ENCODE measurements at places on chromosomes 6 and 20. TPM values are rescaled to one million over a fixed set of nuclear protein-coding genes. Genes with fewer than 3 reads are reported as not detected.
A peak's percentile ranks its signal among the peaks of the same experiment; 100 is the strongest.

GRCh38 chr6:123925350-123925749 lies 121.7 kb downstream of the NKAIN2 start:
- DNase-seq, result no peak

DNA sequence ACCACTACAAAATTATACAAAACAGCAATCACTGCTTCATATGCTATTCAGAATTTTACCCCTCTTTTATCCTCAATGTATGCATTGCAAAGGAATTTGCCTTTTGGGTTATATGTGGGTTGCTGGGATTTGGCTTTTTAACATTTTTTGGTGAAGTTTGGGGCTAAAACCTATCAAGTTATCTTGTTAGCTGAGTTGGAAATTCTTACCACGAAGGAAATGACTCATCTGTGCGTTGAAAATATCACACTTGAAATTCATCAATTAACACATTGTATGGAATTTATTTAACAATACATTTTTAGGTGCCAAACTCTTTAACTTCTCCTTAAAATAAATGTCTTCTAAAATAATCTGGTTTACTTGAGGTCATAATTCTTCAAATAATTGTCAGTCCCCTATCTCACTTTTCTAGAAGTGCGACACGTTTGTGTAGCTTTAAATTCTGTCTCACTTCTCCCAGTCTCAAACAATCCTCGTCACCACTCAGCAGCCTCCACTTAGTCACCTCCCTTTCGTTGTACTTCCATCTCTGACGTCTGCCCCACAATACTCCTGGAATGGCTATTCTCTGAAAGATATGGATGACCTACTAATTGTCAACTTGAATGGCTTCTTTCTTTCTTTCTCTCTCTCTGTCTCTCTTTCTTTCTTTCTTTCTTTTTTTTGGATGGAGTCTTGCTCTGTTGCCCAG lies 88.5 kb downstream of the PHACTR1 start:
- DNase-seq, result no peak

DNA sequence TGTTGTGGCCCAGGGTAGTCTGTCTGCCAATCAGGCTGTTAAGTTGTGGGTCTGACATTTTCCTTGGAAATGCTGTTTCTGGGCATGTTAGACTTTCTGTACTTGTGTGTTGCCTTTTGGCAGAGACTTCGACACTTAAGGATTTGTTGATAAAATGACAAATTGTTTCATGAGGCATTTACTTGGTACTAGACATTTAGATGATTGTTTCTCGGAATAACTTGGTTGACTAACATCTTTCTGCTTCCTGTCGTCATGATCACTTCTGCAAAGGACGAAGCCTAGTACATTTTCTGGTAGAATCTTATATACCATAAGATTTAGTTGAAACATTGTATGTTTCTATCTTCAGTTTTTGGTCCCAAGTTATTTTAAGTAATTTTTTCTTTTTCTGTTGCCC lies 34.1 kb downstream of the UTRN start:
- DNase-seq, result no peak

Gene GPR63
- 1.1 TPM for total RNA-seq

Gene GSTA5
- not detected for total RNA-seq

DNA sequence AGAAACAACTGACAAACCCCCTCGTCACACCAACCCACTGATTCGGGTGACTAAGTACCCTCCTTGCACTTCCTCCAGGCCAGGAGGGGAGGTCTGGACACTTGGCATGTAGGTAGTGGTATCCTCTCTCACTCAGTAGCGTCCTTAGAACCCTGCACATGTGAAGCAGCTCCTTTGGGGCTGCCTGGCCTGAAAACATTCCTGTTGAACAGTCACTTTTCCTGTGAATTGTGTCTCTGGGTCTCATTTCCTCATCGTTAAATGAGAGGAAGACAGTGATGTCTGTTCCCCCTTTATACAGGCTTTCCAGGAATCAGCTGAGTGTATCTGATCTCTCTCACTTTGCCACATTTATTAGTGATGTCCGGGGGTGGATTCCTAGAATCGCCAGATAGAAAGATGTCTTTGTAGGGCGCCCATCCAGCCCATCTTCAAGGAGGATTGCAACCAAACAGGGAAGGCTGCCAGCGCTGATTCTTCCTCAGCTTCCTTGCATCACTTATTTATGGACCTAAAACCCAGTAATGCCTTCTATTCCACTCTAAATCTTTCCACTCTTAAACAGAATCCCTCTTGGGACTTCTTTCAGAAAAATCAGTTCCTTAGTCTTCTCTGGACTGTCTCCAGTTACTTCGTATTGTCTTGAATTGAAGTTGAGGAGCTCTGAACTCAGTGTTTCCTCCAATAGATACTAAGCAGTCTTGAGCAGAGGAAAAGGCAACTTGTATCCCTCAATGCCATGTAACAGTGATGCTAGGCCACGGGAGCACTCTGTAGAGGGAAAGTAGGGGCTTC lies 9.4 kb upstream of the POPDC3 start:
- no peak for DNase-seq

Gene OLIG3
- total RNA-seq, result not detected

DNA sequence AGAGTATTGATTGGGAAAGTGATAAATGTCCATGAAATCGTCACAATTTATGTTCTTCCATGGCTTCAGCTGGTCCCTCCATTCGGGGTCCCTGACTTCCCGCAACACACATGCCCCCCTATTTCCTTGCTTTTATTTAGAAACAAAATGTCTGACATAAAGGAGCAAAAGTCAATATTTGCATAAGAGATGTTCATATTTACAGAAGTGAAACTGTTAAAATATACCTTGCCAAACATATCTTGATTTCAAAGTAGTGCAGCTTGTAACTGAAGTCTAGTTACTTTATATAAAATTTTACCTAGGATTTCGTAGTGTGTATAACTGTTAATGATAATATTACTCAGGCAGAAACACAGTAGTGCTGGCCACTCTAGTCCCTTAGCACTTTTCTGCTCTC lies 548.9 kb upstream of the ADGRB3 start:
- DNase-seq, result no peak

- DNase-seq, result no peak
Measured at GRCh38 chr20:10635476-10636208, 38.2 kb downstream of the JAG1 start.

DNA sequence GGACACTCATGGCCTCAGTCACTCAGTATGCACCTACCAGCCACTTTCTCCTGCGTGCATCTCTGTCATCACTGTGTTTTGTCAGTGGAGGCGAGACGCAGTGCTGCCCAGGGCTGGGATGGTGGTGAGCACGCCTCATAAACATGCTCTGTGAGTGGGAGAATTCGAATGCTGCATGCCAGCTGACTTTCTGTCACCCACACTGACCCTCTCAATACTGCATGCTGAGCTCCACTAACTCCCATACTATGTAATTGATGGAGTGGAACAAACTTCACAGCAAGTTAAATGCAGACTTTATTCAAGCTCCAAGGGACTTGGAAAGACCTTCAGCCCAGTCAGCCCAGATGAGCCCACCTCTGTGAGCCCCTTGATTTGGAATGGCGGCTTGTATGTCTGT lies 22.7 kb upstream of the GGTLC1 start:
- no peak for DNase-seq

DNA sequence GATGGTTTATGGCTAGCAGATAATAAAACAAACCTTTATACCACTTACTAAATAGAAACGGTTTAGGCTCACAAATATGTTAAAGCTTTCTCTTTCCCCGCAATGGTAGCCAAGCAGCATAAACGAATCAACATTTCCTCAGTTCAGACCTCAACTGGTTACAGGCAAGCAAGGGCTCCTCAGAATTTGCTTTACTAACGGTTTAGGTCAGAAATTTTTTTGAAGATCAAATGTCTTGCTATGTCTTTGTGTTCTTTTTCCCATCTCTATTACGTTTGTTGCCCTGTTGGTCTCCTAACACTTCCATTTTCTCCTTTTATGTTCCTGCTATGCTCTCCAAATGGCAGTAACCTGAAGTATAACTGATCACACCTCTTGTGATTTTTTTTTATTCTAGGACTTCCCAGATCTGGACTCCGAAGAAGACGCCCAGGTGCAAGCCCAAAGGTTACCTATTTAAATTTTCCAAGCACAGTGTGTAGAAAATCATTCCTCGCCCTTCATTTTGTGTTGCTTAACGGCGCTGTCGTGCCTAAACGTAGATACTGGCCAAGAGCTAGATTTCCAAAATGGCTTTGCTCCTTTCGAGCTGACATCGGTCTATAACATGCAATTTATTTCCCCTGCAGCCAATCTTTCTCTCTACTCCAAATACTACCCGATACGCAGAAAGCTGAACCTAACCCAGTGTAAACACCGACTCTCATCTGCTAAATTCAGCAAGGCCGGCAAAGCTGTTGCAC lies 717 bp upstream of the ASF1A start:
- no peak for DNase-seq

Gene ZC2HC1B
- total RNA-seq, result not detected

Gene ZFP57
- total RNA-seq, result not detected

- DNase-seq, result no peak
Measured at GRCh38 chr20:41609474-41609873, 8.7 kb downstream of the CHD6 start.

DNA sequence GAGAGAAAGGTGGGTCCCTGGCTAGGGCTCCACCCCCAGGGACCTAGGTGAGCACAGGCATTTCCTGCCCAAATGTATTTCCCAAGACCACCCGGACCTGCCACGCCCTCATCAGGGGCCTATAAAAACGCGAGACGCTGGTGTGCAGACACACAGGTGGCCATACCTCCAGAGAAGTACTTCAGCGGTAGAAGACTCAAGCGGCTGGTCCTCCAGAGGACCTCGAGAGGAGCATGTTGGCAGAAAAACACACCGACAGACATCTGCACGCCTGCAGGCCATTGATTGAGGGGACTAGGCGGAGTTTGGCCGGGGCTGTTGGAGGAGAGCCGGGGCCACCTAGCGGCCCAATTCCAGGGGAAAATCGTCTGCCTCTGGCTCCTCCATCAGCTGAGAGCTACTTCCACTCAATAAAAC lies 695.8 kb upstream of the MMS22L start:
- peak; percentile 44 for DNase-seq

DNA sequence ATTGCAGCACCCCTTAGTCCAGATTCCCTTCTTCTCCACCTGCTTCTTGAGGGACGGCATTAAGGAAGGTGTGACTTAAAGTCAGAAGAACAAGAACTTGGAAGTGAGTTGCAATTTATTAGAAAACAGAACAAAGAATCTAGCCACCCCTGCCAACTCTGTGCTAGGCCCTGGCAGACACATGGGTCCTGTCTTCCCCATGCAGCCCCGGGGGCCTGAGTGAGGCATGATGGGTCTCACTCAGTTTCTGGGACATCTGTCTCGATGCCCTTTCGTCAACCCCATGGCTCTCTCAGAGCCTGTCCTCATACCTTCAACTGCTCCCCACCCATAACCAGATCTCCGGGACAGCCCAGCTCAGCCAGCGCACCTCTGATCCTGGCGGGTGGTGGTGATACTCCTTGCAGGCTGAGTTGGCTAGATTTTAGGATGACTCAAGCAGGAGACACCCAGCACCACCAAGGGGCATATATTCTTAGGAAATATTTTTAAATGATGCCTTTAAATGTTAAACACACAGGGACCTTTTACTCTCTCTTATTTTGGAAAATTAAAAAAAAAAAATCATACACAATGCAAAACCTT lies 143.2 kb upstream of the RNF24 start:
- peak; percentile 47 for DNase-seq

GRCh38 chr20:10540636-10541493 lies 105.8 kb downstream of the SLX4IP start:
- DNase-seq, result no peak

DNA sequence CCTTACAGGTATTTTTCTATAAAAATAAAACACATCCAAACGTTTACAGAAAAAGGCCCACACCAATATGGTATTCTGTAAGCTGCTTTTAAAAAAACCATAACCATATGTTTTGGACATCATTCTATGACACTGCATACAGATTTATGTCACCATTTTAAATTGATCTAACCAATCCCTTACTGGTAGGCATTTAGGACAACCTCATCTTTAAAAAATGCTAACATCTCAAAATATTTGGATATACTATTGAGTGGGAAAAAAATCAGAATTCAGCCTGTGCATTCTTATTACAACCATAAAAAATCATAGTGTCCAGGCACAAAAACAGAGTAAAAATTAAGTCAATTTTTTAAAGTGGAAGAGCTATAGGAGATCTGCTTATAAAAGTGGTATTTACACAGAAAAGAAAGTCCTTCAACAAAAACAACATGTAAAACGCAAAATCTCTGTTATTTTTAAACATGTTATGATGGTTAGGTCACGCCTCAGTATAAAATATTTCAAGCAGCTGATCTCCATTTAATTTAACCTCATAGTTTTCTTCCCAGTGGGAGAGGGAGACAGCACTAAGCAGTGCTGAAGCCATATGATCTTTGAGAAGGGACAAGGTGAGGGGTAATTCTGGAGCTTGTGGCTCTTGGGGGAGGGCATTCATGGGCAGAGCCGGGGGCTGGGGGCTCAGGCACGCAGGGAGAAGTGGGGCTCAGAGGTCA lies 21.2 kb downstream of the TRAM2 start:
- no peak for DNase-seq

Gene BMP6
- total RNA-seq, result not detected

DNA sequence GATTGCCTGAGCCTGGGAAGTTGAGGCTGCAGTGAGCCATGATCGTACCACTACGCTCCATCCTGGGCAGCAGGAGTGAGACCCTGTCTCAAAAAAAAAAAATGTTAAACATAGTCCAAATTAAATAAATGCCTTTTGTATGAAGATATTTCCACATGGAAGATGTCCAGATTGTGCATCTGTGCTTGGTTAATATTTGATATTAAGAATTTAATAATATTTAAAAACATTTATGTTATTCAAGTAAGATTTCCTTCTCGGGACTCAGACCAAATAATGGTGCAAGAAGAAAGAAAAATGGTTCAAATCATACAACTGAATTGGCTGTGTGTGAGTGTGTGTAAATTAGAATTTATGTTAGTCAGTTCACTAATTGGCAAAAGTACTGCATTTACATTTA lies 202.5 kb downstream of the TBC1D7 start:
- no peak for DNase-seq

- DNase-seq, result no peak
Measured at GRCh38 chr6:142406131-142406530, 104.3 kb downstream of the ADGRG6 start.

Gene CTAGE9
- not detected for total RNA-seq

Gene SRSF12
- 5.9 TPM for total RNA-seq

DNA sequence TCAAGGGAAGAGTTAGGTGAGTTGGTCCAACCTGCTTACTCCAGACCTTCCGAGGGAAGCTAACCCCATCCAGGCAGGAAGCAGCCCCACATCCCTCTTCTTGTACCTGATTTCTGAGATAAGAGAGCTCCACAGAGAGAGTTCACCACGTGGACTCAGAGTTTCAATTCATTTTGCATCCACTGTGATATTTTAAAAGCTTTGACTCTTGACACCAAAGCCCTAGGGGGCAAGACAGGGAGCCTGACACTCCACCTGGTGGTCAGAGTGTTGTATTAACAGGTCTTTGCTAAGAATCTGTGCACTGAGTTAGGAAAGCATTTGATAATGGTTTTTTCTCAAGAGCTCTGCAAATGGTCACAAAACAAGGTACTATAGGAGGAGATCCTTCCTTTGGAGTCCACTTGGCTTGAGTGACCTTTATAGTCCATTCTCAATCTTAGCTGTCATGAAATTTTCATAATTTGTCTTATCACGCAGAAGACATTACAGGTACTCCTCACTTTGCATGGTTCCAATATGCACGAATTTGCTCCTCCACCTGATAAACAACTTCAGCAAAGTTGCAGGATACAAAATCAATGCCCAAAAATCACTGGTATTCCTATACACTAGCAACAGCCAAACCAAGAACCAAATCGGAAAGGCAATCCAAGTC lies 56.2 kb upstream of the RIPOR2 start:
- no peak for DNase-seq

Gene MACROD2
- total RNA-seq, result 3.2 TPM

All from chondrocyte (in vitro differentiated cells).